Gastroesophageal sphincter (tissue), 4 donors: ENCODE measurements at places on chromosomes 12 and 14.

GRCh38 chr14:68938271-68939150 lies 40.6 kb downstream of the ACTN1 start:
- no peak for ATAC-seq

DNA sequence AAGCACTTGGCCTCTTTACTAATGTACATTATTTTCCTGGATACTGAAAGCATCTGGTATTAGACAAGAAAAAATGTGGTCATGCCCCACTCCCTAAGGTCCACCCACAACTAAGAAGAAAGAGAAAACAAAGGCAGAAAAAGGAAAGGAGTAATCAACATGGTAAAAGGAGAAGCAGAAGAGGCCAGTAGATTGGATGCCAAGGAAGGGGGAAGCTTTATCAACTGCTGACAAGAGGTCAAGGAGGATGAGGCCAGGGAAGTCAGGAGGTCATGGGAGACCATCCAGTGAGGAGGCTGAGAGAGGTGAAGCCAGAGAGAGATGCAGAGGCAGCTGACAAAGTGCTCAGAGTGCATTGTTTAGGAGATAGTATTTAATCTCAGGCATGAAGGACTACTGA lies 383.5 kb downstream of the ZFP36L1 start:
- no peak for ATAC-seq

- peak; percentile 83 for ATAC-seq
These were observed 25.3 kb downstream of the JDP2 start for GRCh38 chr14:75452900-75453816.

GRCh38 chr12:132517740-132518100 lies 27.8 kb downstream of the FBRSL1 start:
- ATAC-seq, result no peak

DNA sequence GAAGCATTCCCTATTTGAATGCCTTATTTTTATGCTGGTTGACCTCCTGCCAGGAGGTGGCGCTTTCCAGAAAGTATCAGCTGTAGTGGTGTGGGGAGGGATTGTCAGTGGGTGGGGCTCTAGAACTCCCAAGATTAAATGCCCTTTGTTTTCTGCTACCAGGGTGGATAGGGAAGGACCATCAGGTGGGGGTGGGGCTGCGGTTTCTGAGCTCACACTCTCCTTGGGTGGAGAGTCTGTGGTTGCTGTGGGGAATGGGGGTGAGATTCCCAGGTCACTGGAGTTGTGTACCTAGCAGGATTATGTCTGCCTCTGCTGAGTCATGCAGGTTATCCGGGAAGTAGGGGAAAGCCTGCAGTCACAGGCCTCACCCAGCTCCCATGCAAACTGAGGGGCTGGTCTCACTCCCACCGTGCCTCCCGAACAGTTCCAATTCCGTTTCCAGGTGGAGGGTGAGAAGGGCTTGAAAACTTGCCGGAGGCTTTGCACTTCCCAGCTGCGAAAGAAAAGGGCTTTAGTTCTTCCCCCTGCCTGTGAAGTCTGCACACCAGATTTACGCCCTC lies 68.3 kb downstream of the ALG10B start:
- ATAC-seq, result no peak

GRCh38 chr14:23306412-23307145 lies at the start of gene BCL2L2:
Gene BCL2L2, plus strand, starts transcription at chr14:23306833. Its CDS starts 935 bp downstream, at chr14:23307768.
- ATAC-seq, result peak; percentile 69

DNA sequence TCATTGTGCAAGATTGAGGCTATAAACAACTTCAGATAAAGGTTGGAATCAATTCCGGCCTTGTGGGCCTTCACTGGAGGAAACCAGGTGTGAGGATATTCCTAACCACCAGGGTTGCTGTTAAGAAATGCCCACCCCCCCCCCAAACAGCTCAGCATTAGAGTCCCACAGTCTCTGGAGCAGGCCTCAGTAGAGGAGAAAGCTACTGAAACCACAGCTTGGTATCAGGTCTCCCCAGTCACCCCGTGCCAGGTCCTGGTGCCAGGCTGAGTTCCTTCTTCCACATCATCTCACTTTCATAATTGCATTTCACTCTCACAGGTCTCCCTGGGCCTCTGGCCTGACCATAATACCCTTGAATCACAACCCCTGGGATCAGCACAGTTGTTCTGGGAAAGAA lies 12.5 kb downstream of the GALNT6 start:
- ATAC-seq, result no peak

DNA sequence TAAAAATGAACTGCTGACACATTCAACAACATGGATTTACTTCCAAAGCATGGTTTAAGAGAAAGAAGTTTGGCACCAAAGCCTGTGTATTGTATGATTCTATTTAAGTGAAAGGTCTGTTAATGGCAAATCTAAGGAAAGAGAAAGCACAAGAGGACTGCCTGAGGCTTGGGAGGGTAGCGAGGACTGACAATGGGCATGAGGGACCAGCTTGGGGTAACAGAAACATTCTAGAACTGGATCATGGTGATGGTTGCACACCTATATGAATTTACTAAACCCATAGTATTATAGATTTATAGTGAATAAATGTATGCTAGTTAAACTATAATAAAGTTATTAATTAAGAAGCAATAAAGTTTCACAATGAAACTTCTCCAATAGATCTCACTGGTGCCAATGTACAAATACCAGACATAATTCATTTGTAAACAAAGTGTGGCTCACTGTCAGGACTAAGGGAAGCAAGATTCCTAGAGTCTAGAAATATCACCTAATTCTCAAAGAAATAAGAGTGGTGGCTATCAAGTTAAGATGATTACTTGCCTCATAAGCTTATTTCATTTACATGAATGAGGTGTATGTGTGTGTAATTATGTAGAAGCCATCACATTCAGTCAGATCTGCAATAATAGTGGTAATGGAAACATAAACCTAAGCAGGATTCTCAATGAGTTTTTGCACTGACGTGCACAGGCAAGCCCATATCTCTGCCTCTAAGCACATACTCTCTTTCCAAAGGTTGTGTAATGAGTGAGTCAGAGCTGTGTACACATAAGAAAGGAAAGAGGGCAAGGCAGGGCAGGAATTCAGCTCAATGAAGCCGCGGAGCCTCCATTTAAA lies 353.4 kb downstream of the KCNH5 start:
- peak; percentile 95 for ATAC-seq

- ATAC-seq, result peak; percentile 83
These were observed 213.0 kb downstream of the ADAMTS20 start for GRCh38 chr12:43338848-43339526.

- no peak for ATAC-seq
These were observed 24.4 kb upstream of the GALNT9 start for GRCh38 chr12:132353811-132354210.

DNA sequence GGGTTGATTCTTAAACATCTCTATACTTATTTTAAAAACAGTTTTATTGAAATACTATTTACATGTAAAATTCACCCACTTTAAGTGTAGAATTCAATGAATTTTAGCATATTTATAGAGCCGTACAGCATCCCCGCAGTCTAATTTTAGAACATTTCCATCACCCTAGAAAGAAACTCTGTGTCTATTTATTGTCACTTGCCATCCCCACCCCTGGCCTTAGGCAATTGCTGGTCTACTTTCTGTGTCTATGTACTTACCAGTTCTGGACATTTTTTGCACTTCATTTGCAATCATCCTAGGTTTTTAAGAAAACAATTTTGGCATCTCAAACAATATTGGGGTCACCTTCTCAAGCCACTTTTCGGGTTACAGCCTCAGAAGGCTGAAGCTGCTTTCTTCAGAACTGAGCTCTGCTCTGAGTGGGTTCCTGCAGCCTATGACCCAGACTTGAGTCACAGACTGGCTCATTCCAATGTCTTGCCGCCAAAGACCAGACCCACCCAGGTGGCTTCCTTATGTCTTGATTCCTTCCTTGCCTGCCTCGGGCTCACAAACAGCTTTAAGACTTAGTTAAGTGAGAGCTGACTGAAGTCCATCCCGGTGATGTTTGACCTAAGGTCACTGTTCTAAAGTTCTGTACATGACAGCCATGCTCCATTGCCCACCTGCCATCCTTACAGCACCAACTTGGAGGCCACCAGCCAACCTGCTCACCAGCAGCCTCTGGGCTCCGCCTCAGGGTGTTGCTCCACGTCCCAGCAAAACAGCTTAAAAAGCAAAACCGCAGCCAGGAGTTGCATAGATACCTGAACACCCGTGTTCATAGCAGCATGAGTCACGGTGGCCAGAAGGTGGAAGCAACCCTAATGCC lies 131.5 kb downstream of the CHST11 start:
- ATAC-seq, result no peak

GRCh38 chr12:6998715-6999451 lies 19.4 kb downstream of the LPCAT3 start:
- no peak for ATAC-seq

- no peak for ATAC-seq
These were observed 279.9 kb upstream of the SYT1 start for GRCh38 chr12:78584695-78585094.

DNA sequence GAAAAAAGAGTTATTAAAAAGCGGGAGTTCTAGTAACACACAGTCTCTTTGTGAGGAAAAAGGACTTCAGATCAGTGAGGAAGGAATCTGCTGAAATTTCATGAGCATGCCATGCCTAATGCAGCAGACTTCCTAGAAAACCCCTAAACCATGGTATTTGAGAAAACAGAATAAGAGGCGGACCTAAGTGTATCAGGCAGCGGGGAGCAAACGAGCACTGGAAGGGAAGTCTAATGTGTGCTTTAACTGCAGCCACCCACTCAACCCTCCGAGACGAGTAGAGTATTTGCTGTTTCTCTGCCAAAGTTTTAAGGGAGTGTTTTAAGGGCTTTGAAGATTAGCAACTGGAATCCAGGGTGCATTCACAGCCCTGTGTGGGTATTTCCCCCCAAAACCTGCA lies 36.5 kb downstream of the ACADS start:
- ATAC-seq, result no peak

DNA sequence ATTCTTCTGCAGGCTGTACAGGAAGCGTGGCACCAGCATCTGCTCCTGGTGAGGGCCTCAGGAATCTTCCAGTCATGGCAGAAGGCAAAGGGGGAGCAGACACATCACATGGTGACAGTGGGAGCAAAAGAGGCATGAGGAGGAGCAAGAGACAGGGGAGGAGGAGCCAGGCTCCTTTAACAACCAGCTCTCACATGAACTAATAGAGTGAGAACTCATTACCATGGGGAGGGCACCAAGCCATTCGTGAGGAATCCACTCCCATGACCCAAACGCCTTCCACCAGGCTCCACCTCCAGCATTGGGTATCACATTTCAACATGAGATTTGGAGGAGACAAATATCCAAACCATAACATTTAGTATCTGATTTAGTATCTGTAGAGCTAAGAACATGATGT lies 14.7 kb upstream of the TRIM9 start:
- ATAC-seq, result no peak

DNA sequence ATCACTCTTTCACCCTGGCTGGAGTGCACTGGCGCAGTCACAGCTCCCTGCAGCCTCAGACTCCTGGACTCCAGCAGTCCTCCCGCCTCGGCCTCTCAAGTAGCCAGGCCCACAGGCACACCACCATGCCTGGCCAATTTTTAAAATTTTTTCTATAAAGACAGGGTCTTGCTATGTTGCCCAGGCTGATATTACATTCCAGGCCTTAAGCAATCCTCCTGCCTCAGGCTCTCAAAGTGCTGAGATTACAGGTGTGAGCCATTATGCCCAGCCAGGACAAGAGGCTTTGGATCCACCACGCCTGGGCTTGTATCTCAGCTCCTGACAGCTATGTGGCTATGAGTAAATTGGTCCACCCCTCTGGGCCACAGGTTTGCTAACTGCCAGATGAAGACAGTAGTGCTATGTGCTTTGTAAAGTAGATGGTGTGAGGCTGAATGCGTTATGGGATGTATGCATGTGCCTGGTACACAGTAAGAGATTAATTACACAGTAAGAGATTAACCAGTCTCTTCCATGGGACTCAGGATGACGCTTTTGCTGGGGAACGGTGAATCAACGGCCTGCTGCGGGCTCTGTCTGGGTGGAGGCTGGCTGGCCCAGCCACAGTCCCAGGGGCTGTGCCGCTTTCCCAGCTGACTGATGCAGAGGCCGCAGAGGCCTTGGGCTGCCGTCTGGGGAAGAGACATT lies 53.3 kb upstream of the NCOR2 start:
- peak; percentile 60 for ATAC-seq

DNA sequence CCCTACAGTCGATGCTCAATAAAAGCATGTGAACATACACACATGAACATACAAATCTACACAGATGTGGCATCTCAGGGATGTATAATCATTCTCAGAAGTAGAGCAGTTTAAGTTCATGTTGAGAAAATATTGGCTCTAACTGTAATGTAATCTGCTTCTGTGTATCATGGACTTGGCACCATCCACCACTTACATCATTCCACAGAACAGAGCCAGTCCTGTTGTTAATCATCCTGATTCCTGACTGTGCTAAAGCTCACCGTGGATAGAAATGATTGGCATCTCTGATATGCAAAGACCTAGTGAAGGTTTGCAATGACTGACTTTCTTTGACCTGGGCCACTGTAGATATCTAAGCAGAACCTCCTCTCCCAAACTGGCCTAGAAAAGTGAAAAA lies 1141.3 kb downstream of the BCL11B start:
- no peak for ATAC-seq

DNA sequence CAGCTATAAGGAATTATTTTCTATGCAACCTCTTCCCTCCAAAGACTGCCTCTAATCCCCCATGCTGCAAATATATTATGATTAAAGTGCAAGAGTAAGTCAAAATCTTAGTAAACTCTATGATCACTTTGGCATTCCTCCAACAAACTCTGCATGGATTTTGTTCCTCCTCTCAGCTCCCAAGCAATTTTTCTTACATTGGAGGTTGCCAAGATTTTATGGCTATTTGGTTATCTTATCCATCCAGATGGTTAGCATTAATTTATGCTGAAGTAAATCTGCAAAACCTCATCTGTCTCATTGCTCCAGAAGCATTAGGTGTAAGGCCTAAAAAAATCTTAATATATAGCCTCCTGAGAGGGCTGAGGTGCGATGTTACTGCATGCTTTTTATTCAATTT lies 228.1 kb downstream of the CHST11 start:
- ATAC-seq, result no peak

DNA sequence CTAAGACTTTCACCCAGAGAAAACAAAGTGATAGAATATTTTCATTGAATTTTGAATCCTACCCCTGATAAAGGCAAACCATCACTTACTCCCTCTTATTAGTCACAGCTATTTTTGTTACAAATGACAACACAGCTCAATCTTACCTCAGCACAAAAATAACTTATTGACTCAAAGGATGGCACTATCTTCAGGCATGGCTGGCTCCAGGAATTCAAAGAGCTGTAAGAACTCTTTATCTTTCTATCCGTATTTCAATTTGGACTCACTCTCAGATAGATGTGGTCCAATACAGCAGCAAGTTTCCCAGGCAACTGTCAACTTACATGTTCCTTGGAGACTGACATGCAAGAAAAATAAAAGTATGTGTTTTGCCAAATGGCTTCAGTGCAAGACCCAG lies 709.4 kb upstream of the MDGA2 start:
- no peak for ATAC-seq

- ATAC-seq, result no peak
These were observed 138.5 kb downstream of the ANO6 start for GRCh38 chr12:45354399-45354798.

DNA sequence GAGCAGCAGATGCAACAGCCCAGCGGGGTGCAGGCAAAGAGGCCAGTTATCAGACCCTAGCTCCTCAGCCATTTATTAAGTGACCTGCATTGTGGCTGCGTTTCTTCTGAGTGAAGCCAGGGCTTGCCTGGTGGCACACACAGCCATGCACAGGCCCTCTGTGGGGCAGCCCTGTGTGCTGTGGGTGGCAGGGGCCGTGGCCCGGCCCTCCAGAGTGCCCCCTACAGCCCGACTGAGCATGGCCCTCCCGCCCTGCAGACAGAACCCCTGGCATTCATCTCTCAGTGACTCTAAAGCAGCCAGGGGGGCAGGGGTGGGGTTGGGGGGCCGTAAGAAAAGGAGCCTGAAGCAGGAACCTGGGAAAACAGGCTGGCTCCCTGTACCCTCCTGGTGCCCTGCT lies 226.0 kb upstream of the PWP1 start:
- no peak for ATAC-seq

- peak; percentile 36 for ATAC-seq
These were observed 172.7 kb downstream of the ANO6 start for GRCh38 chr12:45388545-45388944.
